Kidney glomerular epithelial cell (primary cell): ENCODE measurements at places on chromosomes 16 and 17.
A peak's percentile ranks its signal among the peaks of the same experiment; 100 is the strongest.

DNA sequence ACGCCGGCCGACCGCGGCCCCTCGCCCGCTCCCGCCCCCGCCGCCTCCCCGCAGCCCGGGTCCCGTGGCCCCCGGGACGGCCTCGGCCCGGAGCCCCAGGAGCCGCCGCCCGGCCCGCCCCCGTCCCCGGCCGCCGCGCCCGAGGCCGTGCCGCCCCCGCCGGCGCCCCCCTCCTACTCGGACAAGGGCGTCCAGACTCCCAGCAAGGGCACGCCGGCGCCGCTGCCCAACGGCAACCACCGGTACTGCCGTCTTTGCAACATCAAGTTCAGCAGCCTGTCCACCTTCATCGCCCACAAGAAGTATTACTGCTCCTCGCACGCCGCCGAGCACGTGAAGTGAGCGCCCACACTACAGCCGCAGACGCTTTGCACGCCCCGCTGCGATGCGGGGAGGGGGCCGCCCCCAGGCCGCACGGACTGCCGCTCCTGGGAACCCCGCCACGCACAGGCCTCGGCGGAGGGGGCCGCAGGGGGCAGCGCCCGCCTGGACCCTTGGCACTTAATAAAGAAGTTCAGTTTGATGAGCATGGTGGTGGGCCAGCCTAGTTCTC lies 35.5 kb upstream of the ZC3H18 start:
- DNase-seq = no peak

DNA sequence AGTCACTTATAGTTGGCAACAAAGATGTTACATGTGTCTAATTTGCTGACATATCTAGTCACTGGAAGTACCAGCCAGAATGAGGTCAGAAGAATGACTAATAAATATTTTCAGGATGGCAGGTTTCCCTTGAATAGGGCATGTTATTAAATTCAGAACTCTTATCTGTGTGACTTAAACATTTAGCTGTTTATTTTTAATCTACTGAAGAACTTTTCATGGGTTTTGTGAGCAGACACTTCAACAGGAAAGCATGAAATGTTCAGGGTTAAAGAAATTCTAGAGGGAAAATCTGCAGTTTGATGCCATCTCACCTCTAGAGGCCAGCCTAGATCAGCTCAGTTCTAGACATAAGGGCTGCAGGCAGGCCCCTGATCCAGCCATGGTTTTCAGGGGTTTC lies 13.2 kb downstream of the JPT2 start:
- peak; percentile 54 for DNase-seq

- no peak for DNase-seq
These were observed 157.1 kb upstream of the WSCD1 start for GRCh38 chr17:5913032-5913531.

DNA sequence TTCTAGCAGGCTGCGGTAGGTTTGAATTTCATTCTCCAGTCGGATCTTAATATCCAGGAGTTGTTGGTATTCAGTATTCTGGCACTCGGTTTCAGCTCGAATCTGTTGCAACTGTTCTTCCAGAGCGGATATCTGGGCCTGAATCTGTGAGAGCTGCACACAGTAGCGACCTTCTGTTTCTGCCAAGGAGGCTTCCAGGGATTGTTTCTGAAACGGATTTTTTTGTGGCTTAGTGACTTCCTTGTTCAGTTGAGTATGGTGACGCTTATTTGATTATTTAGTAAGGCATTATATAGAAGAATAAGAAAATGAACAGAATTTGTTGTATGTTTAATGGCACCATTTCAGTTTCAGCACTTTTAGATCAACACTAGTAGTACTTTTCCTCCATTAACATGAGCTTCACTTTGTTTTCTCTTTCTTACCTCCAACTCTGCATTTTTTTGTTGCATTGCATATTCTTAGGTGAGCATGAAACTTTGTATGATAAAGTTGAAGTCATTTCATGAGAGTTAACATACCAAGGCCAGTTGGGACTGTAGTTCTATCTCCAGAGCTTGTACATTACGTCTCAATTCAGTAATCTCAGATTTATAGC lies 2.8 kb downstream of the KRT10 start:
- DNase-seq = no peak

- no peak for DNase-seq
These were observed 17.7 kb downstream of the BRD7 start for GRCh38 chr16:50351116-50351515.

- DNase-seq = no peak
These were observed 49.1 kb downstream of the ARHGAP17 start for GRCh38 chr16:24966031-24966430.

- DNase-seq = no peak
These were observed 137.1 kb downstream of the TRIM37 start for GRCh38 chr17:58969612-58970011.

- no peak for DNase-seq
These were observed 92.7 kb upstream of the CLEC18A start for GRCh38 chr16:69858191-69859104.

GRCh38 chr17:75697651-75698291 lies 23.5 kb upstream of the ITGB4 start:
- DNase-seq = no peak

- no peak for DNase-seq
These were observed 37.3 kb upstream of the ICAM2 start for GRCh38 chr17:64057701-64058263.

GRCh38 chr16:71293919-71294318 lies 4.7 kb upstream of the CMTR2 start:
- DNase-seq = no peak

DNA sequence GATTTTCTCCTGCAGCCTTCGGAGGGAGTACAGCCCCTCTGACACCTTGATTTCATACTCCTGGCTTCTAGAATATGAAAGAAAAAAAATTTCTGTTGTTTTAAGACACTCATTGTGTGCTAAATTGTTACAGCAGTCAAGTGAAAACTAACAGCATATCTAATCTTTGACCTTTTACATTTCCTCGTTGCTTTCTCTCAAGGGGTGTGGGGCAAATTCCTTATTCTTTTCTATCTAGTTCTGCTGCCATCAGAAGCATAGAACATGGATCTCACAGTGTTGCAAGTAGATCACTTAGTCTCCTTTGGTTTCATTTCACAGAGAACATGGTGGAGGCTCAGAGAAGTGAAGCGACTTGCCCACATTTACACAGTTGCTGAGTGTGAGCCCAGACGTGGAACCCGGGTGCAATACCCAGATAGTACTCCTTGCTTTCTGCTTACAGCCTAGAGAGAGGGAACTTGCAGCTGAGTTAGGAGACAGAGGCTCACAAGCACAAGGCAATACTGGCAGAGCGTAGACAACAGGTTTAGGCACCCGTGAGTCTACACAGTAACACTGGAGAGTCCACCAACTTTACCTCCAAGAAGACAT lies 28.7 kb upstream of the MMD start:
- no peak for DNase-seq

GRCh38 chr17:78117027-78117981 lies 11.3 kb downstream of the TMC6 start:
- no peak for DNase-seq

GRCh38 chr16:1047801-1048200 lies 24.7 kb upstream of the SSTR5 start:
- no peak for DNase-seq

DNA sequence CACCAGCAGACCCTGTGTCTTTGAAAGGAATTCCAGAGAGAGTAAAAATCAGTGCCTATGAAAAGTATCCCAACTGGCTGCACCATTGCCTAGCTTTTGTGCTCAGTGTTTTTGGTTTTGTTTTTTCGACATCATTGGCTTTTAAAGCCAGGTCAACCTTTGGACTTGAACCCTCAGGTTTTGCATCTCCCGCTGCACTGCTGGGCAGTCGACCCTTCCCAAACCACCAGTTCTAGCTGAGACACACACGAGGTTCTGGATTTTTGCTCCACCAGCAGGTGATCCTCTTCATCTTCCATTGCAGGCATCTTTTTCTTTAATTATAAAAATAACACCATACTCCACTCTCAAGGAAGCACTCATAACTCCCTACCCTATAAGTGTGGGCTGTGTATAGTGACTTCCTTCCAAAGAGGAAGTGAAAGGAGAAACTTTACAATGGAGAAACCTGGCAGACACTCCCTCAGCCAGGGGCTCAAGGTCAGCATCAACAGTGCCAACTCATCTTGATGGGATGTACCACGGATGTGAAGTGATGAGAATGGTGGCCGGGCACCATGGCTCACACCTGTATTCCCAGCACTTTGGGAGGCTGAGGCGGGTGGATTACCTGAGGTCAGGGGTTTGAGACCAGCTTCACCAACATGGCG lies 57.8 kb downstream of the BMERB1 start:
- no peak for DNase-seq
